ENCODE measurements at places on chromosomes 7 and 10.

GRCh38 chr10:6738112-6738768, 158.2 kb upstream of the PRKCQ start:
- no peak for DNase-seq

DNA sequence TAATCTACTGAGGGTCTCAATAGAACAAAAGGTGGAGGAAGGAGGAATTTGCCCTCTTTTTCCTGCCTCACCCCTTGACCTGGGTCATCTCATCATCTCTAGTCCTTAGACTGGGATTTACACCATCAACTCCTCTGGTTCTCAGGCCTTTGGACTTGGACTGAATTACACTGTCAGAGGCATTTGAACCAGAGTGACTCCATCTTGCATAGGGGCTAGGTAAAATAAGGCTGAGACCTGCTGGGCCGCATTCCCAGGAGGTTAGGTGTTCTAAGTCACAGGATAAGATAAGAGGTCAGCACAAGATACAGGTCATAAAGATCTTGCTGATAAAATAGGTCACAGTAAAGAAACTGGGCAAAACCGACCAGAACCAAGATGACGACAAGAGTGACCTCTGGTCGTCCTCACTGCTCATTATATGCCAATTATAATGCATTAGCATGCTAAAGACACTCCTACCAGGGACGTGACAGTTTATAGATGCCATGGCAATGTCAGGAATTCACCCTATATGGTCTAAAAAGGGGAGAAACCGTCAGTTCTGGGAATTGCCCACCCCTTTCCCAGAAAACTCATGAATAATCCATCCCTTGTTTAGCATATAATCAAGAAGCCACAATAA, 84.0 kb downstream of the C1GALT1 start:
- DNase-seq = no peak

DNA sequence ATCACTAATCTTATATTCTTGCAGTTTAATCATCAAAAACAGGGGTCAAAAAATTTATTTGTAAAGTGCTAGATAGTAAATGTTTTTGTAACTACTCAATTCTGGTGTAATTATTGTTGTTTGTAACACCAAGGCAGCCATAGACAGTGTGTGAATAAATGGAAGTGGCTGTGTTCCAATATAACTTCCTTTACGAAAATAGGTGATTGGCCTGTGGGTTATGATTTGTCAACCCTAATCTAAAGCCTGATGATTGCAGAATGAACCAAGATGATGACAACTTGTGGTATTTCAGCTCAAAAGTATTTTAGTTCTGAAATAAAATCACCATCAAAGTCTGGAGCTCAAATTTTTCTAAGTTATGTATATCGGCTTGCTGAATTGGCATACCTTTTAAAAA, 34.4 kb upstream of the ETV1 start:
- DNase-seq = no peak

DNA sequence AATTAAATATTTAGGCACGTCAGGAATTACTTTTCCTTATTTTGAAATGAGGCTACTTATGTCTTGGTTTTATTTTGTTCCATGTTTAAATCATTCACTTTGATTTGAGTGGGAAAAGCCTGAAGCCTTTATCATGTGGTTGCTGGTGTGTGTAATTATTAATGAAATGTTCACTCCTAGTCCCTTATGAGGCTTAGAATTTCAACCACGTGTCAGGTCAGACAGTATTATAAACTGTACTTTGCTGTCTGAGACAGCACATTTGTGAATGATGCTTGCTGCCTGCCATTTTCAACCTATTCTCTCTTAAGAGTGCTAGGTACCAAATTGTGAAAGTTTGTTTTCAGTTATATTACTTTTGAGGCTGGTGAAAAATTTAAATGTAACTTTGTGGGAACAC, 58.9 kb downstream of the COL17A1 start:
- no peak for DNase-seq

DNA sequence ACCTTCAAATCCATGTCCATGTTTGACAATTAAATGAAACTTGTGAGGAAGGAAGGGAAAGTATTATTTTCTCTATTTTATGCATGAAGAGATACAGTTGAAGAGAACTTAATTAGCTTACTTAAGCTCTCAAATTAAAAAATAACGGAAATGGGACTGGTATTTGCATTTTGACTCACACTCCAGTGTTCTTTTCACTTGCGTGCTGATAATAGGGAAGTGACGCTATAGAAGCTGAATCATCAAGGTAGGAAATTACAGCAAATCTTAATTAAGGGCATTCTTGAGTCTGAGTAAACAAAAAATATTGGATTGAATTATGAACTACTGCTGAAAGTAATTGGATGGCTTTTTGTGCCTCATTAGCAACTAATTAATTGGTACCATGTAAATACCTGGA, 44.0 kb upstream of the NPVF start:
- DNase-seq = no peak

DNA sequence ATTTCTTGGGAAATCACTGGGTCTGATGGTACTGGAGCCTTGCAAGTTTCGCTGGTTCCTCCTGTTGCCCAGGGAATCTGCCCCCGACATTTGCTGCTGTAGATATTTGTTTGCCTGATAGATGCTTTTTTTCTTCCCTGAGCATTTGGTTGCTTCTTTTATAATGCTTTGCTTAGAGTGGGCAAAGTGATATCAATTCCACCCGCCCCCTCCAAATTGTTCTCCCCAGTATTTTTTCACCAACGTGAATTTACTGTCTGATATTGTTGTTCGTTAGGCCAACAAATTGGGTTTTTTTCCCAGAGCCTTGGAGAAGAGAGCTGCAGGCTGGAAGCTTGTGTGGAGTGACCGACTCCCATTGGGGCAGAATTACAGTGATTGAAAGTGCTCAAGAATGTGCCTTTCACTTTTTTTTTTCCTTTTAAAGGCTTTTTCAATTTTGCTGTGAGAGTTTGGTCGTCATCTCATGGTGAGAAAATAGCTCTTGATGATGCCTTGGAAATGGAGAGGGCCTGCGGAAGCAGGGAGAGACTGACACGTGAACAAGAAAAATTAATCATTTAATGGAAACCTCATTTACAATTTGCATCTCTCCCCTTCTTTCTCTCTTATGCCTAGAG, 2.5 kb downstream of the GRK5 start:
- no peak for DNase-seq

DNA sequence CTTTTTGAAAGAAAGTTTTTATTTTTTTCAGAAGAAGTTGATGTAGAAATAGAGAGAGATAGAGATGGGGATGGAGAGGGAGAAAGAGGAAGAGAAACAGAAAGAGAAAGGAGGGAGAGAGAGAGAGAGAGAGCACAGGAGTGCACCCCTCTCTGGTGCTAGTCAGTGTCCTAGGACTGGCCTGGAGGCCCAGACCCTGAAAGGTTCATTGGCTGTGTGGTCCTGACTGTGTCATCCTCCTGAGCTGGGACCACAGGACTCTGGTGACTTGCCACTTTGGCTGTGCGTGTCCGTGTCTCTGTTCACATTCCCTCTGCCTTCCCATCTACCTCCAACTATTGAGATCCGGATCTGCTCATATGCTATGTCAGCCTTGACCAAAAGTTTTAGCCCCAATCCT, 62.1 kb upstream of the SHH start:
- no peak for DNase-seq

DNA sequence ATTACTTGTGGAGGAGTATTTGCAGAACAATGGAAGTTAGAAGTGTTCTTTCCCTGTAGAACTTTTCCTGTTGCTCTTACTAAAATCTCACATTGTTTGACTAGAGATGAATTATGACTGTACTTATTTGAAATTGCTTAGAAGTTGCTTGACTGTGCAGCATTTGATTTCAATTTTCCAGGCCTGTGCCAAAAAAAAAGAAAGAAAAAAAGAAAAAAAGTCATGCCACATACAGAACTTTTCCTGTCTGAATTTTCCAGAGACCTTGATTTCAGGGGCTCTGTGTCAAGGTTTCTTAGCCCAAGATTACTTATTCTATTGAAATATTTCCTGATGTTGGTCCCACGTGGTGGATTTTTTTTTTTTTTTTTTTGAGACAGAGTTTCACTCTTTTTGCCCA, 3.5 kb upstream of the FAM171A1 start:
- no peak for DNase-seq

DNA sequence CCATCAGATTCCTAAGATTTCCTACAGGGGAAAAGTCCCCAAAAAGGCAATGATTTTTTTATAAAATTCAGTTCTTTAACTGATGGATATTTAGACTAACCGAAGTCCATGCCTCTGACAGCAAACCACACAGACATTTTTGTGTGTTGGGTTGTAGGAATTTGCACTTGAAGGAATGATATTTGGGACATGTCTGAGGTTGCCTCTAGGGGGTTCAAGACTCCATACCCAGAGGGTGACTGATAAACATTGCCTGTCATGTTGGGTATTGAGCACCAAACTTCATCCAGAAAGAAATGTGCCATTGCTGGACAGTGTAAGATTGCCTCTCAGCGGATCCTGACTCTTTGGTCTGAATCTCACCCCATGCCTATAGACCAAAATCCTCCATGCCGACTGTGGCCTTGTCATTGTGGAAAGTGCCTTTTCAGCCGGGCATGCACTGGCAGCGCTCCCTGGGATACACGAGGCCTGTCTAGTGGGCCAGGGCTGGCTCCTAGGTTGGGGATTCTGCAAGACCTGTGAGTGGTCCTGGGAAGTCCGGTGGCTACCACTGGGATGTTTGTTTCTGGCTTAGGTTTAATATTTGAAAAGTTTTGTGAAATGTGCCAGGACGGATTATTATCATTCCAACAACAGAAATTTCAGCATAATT, 252.9 kb downstream of the WDR37 start:
- DNase-seq = no peak

GRCh38 chr7:149458235-149458634, 2.6 kb downstream of the ZNF777 start:
- no peak for DNase-seq

Measured in sciatic nerve (tissue), 2 donors.